ENCODE measurements at places on chromosomes 13 and 19.

GRCh38 chr19:480016-480855, 16.1 kb upstream of the MADCAM1 start:
- peak overlapping the region; percentile 70 for H3K4me3 ChIP-seq
- H3K27me3 ChIP-seq: peaks cover 24% of the 10 kb centered on the region
- peak overlapping the region; percentile 91 for H3K27ac ChIP-seq
- DNase-seq: peak; percentile 86

DNA sequence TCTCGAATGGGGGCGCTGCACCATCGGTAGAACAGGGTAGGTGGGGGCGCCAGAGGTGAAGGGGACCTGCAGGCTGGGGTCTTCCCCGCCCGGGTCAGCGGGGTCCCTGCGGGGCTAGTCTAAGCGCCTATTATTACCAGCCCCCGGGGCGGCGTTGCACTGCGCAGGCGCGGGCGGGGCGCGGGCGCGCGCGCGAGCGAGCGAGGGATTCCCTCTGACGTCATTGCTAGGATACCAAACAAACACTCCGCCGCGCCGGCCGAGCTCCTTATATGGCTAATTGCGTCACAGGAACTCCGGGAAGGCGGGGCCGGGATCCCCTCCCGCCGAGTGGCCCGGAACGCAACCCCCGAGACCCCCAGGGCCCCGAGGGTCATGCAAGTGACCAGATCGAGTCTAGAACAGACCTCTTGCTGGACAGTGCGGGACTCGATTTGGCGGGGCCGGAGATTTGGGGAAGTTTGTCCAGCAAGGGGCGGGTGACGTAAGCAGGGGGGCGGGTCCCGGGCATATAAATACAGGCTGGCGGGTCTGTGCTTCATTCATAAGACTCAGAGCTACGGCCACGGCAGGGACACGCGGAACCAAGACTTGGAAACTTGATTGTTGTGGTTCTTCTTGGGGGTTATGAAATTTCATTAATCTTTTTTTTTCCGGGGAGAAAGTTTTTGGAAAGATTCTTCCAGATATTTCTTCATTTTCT, at the start of gene FOSB:
Gene FOSB, plus strand, starts transcription at position 541 of the 703 bp plus-strand sequence. CDS start 591 bp downstream, outside the sequence.
- peak within 1 kb of the TSS; percentile 89 for H3K4me3 ChIP-seq
- H3K36me3 ChIP-seq: no peaks in the 10 kb centered on the region
- peak; percentile 92 for DNase-seq

DNA sequence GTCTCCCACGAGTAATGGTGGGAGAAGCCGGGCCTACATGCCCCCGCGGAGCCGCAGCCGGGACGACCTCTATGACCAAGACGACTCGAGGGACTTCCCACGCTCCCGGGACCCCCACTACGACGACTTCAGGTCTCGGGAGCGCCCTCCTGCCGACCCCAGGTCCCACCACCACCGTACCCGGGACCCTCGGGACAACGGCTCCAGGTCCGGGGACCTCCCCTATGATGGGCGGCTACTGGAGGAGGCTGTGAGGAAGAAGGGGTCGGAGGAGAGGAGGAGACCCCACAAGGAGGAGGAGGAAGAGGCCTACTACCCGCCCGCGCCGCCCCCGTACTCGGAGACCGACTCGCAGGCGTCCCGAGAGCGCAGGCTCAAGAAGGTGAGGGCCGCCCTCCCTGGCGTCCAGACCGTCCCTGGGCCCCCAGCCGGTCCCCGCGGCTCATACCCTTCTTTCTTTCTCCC, 1.4 kb upstream of the USF2 start:
- H3K4me1 ChIP-seq: peaks cover 7% of the 10 kb centered on the region
- DNase-seq: peak; percentile 34
- H3K27ac ChIP-seq: peak overlapping the region; percentile 86
- peak overlapping the region; percentile 96 for H3K4me3 ChIP-seq
- peaks cover 2% of the 10 kb centered on the region for H3K27me3 ChIP-seq

- DNase-seq: no peak
- H3K4me3 ChIP-seq: peak overlapping the region; percentile 97
- H3K4me1 ChIP-seq: peaks cover 53% of the 10 kb centered on the region
- peaks cover 21% of the 10 kb centered on the region for H3K36me3 ChIP-seq
- H3K27me3 ChIP-seq: no peaks in the 10 kb centered on the region
Measured at GRCh38 chr19:5624741-5625278, 1.9 kb downstream of the SAFB start.

DNA sequence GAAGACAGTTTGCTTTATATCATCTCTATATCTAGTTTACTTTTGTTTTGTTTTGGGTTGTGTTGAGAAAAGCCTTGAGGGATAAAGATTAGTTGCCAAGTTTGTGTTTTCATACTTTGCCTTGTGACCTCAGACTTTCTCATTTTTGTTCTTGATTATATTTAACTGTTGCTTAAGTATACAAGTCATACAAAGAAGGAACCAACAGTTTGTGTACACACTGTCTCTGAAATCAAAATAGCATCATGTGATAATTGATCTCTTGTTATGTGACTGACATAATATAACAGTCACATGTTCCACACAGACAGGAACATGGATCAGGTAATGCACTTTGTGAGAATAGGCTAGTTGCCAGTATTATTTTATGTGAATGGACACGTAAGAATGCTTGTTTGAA, 70.8 kb downstream of the SHISA2 start:
- H3K27me3 ChIP-seq: no peaks in the 10 kb centered on the region
- peaks cover 9% of the 10 kb centered on the region for H3K36me3 ChIP-seq
- no peak overlapping the region for H3K27ac ChIP-seq
- H3K4me1 ChIP-seq: peaks cover 59% of the 10 kb centered on the region
- no peak overlapping the region for H3K4me3 ChIP-seq
- no peak for DNase-seq

DNA sequence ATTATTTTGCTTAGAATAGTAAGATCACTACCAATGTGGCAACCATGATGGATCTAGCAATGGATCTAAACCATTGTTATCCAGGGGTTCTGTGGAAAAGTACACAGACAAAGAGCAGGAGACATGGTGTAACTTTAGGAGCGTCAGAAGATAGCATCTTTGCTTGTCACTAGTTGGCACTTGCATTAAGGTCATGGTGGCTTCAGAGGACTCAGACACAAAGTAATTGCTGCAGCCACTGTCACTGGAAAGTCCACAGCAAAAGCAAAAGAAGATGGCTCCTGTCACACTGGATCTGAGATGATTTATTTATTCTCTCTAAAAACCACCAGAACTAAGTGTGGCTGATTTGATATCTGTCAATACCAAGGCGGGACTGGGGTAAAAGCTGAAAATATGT, 93.3 kb upstream of the PCDH20 start:
- H3K27ac ChIP-seq: no peak overlapping the region
- DNase-seq: no peak
- no peaks in the 10 kb centered on the region for H3K36me3 ChIP-seq
- H3K27me3 ChIP-seq: no peaks in the 10 kb centered on the region
- no peak overlapping the region for H3K4me3 ChIP-seq
- no peaks in the 10 kb centered on the region for H3K4me1 ChIP-seq

- peaks cover 8% of the 10 kb centered on the region for H3K4me1 ChIP-seq
- no peak overlapping the region for H3K4me3 ChIP-seq
- H3K36me3 ChIP-seq: no peaks in the 10 kb centered on the region
Measured at GRCh38 chr13:67792151-67792676, 562.1 kb upstream of the PCDH9 start.

DNA sequence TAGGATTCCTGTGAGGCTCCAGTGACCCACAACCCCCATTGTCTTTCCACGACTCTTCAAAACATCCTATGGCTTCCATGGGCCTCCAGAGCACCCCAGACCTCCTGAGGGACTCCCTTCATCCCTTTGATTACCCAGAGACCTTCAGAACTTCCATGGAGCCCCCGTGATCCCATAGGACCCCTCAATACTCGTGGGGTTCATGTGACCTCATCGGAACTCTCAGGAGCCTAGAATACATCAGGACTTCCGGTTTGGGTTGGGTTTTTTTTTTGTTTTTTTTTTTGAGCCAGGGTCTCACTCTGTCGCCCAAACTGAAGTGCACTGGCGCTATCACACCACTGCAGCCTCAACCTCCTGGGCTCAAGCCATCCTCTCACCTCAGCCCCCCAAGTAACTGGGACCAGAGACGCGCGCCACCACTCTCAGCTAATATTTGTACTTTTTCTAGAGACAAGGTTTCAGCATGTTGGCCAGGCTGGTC, 774 bp downstream of the ALDH16A1 start:
- H3K36me3 ChIP-seq: peaks cover 6% of the 10 kb centered on the region
- H3K27me3 ChIP-seq: peaks cover 5% of the 10 kb centered on the region
- no peak for DNase-seq
- peaks cover 32% of the 10 kb centered on the region for H3K4me1 ChIP-seq
- peak overlapping the region; percentile 100 for H3K27ac ChIP-seq
- peak overlapping the region; percentile 93 for H3K4me3 ChIP-seq

DNA sequence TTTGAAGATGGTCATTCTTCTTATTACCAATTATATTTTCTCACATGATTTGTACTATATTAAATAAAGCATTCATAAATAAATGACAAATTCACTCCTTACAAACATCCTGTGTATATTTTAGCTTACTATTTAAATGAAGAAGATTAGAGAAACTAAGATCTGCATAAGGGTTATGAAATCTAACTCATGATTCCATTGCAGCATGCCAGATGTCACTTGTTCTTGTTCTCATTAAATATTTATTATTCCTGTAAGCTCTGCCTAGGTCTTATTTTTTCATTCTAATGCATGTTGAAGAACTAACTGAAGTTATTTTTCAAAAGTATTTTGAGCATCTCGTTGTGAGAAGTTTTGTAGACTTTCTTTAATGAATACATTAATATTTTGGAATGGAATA, 18.3 kb downstream of the NUP58 start:
- no peak for DNase-seq
- no peak overlapping the region for H3K27ac ChIP-seq

- no peak for DNase-seq
- no peaks in the 10 kb centered on the region for H3K27me3 ChIP-seq
- no peaks in the 10 kb centered on the region for H3K4me1 ChIP-seq
Measured at GRCh38 chr13:75771818-75772217, 135.7 kb downstream of the LMO7 start.

- DNase-seq: no peak
- H3K36me3 ChIP-seq: no peaks in the 10 kb centered on the region
- H3K27me3 ChIP-seq: no peaks in the 10 kb centered on the region
- no peak overlapping the region for H3K27ac ChIP-seq
Measured at GRCh38 chr13:32272021-32272683, 43.0 kb downstream of the ZAR1L start.

DNA sequence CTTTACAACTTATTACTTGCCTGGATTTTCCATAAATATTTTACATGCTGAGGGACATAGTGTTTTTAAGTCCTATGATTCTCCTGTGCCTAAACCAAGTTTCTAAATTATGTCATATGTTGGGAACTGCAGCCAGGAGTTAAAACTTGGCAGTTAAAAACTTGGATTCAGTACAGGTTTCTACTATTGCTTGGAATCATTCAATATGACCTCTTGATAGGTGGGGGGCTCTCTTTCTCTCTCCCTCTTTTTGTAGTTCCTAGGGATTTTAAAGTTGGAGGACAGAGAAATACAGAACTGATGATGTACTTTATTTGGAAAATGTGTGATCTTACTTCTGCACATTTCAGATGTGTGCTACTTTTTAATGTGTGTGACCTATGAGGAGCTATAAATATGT, 4.7 kb downstream of the CSNK1A1L start:
- H3K36me3 ChIP-seq: no peaks in the 10 kb centered on the region
- no peak overlapping the region for H3K27ac ChIP-seq
- peaks cover 38% of the 10 kb centered on the region for H3K4me1 ChIP-seq
- H3K4me3 ChIP-seq: no peak overlapping the region

DNA sequence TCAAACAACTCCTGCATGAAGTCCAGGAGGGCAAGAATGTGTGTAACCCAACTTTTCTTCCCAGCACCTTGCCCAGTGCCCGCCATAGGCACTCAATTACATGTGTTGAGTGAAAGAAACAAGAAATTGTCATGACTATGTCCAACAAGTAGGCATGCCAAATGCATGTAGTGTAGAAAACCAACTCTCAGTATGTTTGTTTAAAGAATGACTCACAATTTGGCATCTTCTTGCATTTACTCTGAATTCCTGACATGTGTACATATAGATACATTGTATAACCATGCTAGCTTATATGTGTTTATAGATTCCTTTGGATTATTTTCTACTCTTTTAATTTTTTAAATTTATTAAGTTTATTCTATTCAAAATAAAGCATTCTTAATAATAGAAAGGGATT, 305.0 kb downstream of the EFNB2 start:
- H3K4me1 ChIP-seq: no peaks in the 10 kb centered on the region
- H3K4me3 ChIP-seq: no peak overlapping the region
- H3K36me3 ChIP-seq: peaks cover 8% of the 10 kb centered on the region

DNA sequence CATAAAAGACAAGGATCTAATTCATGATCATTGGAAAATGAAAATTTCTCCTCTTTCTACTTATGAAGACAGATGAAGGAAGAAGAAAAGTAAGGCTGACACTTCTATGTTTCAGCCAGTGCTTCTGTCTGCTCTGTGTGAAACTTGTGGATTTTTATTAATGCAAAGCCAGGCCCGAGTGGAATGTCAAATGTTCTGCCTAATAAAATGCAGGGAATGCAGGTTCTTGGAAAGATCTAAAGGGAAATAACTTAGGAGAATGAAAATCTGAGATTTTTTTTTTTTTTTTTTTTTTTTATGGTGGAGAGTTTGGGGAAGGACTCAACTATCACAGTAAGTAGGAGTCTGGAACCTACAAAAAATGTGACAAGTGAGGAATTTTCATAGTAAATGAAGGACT, 1732.3 kb upstream of the SLC10A2 start:
- no peak for DNase-seq
- H3K27me3 ChIP-seq: no peaks in the 10 kb centered on the region
- H3K36me3 ChIP-seq: no peaks in the 10 kb centered on the region
- H3K4me3 ChIP-seq: no peak overlapping the region

GRCh38 chr13:90232291-90232690, 1115.2 kb upstream of the MIR17HG start:
- H3K27ac ChIP-seq: no peak overlapping the region
- DNase-seq: no peak
- H3K27me3 ChIP-seq: no peaks in the 10 kb centered on the region

DNA sequence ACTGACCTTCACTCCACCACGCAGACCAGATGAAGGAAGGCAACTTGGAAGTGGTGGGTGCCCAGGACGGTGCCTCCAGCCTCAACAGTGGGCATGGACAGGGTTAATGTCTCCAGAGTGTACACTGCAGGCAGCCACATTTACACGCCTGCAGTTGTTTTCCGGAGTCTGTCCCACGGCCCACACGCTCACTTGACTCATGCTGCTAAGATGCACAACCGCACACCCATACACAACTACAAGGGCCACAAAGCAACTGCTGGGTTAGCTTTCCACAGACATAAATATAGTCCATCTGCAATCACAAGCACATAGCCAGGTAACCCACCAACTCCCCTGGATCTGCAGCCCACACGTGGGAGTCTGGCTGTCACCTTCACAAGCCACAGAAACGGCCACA, 12.6 kb upstream of the AXL start:
- no peaks in the 10 kb centered on the region for H3K36me3 ChIP-seq
- H3K27ac ChIP-seq: no peak overlapping the region
- H3K4me1 ChIP-seq: peaks cover 3% of the 10 kb centered on the region
- H3K4me3 ChIP-seq: no peak overlapping the region
- peaks cover 3% of the 10 kb centered on the region for H3K27me3 ChIP-seq
- no peak for DNase-seq

- no peak overlapping the region for H3K27ac ChIP-seq
- no peak for DNase-seq
- no peaks in the 10 kb centered on the region for H3K4me1 ChIP-seq
- H3K36me3 ChIP-seq: peaks cover 7% of the 10 kb centered on the region
- H3K4me3 ChIP-seq: no peak overlapping the region
Measured at GRCh38 chr13:22629374-22629773, 551.4 kb upstream of the SGCG start.

Data from neural crest cell (in vitro differentiated cells).